Myocyte (in vitro differentiated cells): ENCODE measurements at places on chromosomes 11 and 22. TPM values are rescaled to one million over a fixed set of nuclear protein-coding genes. Genes with fewer than 3 reads are reported as not detected.

DNA sequence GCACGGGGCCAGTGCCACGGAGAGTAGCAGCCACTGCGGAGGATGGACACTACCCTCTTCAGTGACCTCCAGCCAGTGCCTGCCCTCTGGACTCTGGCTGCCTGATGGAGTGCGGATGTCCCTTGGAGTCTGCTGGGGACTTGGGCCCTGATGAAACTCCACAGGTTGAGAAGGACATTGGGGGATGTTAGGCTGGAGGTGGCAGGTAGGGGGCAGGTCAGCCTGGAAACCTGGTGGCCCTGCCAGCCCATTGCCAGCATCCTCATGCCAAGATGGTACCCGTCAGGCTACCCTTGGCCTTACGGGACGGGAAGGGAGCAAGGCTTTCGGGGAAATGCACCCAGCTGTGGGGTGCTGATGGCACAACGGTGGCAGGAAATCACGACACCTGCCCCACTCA is 4.0 kb downstream of the CABP7 start:
- no peak for DNase-seq

- DNase-seq: no peak
Measured at GRCh38 chr22:37057226-37057625, 5.7 kb downstream of the KCTD17 start.

The OR8J1 gene
- total RNA-seq: not detected in 2 replicates

DNA sequence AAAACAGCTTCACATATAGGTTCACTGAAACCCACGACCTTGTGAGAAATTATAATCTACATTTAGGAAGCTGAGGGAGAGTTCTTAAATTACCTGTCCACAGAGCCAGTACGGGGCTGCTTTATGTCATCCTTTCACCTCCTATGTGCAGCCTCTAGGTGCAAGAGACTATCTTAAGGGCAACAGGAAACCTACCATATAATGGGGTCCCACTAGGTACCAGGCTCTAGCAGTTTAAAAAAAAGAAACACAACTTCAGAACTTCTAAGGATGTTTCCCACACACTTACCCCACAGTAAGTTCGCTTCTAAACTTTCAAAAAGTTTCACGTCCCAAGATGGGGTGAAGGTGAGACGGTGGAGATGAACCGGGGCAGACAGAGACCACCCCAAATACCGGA is 573 bp downstream of the STK33 start:
- DNase-seq: no peak

DNA sequence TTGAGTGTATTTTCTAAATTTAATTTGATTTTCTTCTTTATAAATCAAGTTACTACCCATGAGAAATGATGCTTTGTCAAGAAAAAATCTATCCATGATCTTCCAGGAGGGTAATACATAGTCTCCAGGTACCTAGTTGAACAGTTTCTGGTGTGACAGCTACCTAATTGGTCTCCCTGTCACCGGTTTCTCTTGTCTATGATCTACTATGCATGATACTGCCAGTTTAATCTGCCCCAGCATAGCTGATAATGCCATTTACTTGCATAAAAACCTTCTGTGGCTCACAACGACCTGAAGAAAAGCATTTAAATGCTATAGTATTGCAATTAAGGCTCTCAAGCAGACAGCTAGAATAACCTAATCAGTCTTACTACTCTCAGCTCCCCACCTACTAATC is 349.5 kb downstream of the DLG2 start:
- no peak for DNase-seq

- DNase-seq: no peak
Measured at GRCh38 chr11:93952082-93952780, 68.9 kb upstream of the HEPHL1 start.

DNA sequence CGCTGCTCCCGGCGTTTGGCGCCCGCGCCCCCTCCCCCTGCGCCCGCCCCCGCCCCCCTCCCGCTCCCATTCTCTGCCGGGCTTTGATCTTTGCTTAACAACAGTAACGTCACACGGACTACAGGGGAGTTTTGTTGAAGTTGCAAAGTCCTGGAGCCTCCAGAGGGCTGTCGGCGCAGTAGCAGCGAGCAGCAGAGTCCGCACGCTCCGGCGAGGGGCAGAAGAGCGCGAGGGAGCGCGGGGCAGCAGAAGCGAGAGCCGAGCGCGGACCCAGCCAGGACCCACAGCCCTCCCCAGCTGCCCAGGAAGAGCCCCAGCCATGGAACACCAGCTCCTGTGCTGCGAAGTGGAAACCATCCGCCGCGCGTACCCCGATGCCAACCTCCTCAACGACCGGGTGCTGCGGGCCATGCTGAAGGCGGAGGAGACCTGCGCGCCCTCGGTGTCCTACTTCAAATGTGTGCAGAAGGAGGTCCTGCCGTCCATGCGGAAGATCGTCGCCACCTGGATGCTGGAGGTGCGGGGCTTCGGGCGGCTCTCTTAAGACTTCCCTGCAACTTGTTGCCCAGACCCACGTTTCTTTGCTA is at the start of gene CCND1:
TSS of gene CCND1 (plus strand) at position 162 of the 587 bp plus-strand sequence. CDS start at position 320, 158 bp downstream.
- peak; percentile 92 for DNase-seq

- no peak for DNase-seq
Measured at GRCh38 chr22:44625421-44625760, 76.6 kb upstream of the PRR5 start.

The KRTAP5-10 gene
- total RNA-seq: not detected in 2 replicates

GRCh38 chr22:41620589-41621098 is at the start of gene DESI1:
DESI1 (minus strand) TSS chr22:41621043; CDS start chr22:41620839, 204 bp downstream.
- DNase-seq: no peak

GRCh38 chr11:132452616-132453015 is 1079.7 kb downstream of the OPCML start:
- no peak for DNase-seq

The NUP50 gene
- 17.9 and 20.9 TPM in 2 replicates for total RNA-seq
